ENCODE measurements at places on chromosomes 4 and X.

- peak; percentile 56 for DNase-seq
These were observed 11.6 kb upstream of the ASMTL start for GRCh38 chrX:1464041-1464970.

DNA sequence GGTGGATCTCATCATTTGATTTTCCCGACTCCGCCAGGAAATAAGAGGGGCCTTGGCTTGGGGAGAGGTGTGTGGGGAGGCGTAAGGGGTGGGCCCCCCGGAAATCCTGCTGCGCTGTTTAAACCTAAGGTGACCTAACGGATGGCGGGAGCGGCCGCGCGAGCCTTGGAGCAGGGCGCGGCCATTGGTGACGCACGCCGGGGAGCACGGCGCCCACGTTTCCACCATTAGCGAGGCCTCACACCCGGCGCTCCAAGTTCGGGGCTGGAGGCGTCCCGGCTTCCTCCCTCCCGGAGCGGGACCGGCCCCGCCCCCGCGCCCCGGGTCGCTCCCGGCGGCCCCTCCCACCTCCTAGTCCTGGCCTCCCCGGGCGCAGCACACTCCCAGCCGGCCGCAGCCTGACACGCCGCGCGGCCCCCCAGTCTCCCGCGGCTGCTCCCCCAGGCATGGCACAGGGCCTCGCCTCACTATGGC, at the start of gene SMS:
SMS (plus strand) TSS at position 354 of the 474 bp plus-strand sequence; CDS start at position 470, 116 bp downstream.
- DNase-seq = peak; percentile 46

- no peak for DNase-seq
These were observed 432.8 kb downstream of the ANKRD50 start for GRCh38 chr4:124279741-124280140.

DNA sequence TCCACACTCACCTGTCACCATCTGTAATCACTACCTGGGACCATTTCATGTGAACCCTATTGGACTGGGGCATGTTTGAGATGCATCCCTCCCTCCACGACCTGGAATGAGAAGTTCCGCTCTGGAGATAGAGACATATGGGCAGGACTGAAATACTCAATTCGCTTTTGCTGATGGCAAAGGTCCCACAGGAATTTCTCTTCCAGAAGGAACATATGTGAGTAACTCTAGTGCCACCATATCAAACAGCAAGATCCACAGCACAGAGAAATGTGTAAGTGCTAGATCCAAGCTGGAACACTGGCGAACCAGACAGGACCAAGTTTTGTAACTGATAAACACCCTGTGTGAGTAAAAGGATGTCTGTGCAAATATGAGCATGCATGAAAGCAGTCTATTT, 43.9 kb downstream of the SEL1L3 start:
- DNase-seq = no peak

GRCh38 chr4:39096847-39097246, 34.8 kb downstream of the KLHL5 start:
- no peak for DNase-seq

DNA sequence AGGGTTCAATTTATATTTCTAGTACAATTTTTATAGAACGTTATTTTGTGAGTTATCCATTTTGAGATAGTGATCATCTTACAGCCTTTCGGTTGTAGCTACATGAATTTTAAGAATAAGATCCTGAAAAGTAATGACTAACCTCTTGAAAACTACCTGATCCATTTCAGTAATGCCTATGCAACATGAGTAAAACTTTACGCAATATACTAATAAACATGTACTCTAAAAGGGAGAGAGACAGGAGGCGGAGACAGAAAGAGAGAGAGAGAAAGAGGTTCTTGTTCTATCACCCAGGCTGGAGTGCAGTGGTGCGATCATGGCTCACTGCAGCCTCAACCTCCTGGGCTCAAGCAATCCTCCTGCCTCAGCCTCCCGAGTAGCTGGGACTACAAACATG, 816.1 kb downstream of the CCSER1 start:
- DNase-seq = no peak

- DNase-seq = no peak
These were observed 1.3 kb downstream of the PRR32 start for GRCh38 chrX:126820700-126821420.

DNA sequence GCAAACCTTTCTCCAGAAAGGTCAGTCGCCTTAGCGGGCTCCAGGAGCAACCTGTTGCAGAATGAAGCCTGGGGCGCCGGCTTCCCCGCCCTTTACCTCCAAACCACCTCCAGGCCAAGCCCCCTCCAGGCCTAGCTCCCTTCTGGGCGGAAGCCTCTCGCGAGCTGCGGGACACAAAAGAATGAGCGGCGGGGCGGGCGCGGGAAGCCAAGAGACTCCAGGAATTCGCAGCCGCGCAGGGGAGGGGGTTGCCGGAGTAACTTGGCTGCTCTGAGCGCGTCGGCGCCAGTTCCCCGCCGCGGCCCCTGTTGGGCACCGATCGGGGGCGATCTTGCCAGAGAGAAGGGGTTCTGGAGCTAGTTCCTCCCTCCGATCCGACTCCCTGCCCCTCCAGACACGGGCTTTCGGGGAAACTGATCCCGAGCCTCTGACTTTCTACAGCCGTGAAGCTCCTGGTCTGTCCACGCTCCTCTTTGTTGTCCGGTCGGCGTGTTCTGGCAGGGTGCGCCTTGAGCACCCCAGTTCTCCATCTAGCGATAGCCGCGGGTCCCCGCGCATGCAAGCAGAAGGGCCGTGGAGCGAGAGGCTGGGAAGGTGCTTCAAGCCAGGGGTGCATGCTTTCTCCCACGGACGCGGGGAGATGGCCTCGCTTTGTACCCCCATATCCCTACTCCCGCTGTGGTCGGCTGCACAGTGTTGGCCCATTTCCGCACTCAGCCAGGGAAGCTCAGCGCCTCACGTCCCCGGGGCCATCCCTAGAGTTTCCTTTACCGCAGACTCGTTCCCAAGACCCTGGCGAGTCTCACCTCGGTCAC, 1.2 kb downstream of the PROM1 start:
- peak; percentile 23 for DNase-seq

DNA sequence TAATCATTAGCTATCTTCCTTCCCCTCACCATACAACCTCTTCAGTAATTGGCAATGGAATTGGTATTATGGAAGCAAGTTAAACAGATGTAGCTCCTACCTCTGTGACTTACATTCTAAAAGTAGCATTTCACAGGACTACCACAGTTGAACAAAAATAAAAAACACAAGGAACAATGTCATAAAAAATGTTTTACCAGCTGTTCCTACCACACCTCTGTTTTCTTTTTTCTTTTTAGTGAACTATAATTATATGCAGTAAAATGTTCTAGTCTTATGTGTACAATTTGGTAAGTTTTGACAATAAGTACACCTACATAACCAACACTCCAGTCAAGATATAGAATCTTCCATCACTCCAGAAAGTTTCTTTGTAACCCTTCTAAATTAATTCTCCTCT, 54.1 kb upstream of the GEMIN8 start:
- no peak for DNase-seq

DNA sequence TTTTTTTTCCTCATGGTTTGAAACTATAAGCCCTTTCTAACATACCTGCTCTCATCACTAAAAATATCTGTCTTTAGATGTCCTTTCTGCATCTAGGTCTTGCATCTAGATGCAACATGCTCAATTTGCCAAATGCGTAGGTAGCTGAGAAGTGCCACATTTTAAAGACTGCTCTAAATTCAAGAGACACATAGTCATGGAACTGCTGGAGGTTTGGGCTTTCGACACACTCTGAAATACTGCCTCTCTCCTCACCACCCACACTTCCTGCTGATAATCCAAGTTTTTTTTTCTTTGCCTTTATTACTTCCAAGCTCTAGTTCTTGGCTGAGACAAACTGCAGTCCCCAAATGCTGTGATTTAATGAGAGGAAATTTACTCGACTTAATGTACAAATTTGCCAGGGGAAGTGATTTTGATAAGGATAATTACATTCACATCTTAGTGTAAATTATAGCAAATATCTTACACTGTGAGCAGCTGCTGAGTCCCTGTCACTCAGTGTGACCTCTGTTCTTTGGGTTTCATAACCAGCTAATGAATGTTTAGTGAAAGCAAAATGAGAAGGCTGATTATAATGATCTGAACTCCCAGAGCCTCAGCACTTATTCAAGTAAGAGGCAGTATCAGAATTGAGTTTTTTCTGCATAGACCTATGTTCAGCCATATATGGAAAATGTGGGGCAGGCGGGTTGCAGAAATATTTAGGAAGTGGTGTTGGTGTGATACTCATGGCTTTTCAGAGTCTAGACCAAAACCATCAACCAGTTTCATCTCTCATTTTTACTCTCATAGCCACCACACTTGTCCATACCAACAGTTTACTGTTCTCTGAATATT, 31.3 kb downstream of the DRD5 start:
- peak; percentile 24 for DNase-seq

DNA sequence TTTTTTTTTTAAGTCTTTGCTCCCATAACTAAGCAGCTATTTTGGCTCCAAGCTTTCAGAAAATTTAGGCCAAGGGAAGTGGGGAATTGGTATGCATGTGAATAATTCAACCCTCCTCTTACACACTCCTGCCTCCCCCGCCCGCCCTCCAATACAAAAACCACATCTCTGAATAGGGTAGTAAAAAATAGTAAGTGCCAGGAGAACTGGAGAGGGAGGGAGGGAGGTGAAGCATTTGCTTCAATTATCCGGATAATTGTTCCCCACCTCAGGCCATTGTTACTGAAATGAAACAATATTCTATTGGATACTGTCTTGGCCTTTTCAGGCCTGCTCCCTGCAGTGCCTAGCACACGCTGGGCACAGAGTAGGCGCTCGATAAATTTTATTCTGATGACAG, 5.5 kb upstream of the GSX2 start:
- DNase-seq = no peak

GRCh38 chr4:44522761-44523445, 74.3 kb upstream of the KCTD8 start:
- no peak for DNase-seq

DNA sequence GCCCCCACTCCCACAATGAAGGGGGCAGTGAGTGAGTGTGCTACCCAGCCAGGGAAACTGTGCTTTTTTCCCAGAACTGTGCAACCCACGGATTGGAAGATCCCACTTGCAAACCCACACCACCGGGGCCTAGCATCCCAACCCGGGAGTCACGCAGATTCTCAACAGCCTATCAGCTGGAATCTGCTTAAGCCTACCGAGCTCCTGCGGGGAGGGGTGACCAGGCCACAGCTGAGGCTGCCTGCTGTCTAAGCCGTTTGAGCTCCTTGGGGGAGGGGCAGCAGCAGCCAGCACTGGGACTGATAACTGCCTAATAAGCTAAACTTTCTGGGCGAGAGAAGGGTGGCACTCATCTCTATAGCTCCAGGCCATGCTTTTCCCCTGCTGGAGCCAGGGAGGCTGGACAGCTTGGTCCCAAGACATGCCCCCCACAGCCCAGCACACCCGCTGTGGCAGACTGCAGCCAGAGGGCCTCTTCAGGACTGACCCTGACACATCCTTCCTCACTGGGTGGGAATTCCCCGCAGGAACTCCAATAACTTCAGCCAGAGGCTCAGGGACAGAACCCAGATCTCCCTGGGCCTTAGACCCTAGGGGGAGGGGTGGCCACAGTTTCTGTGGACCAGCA, 161.3 kb upstream of the MAGEB18 start:
- DNase-seq = no peak

DNA sequence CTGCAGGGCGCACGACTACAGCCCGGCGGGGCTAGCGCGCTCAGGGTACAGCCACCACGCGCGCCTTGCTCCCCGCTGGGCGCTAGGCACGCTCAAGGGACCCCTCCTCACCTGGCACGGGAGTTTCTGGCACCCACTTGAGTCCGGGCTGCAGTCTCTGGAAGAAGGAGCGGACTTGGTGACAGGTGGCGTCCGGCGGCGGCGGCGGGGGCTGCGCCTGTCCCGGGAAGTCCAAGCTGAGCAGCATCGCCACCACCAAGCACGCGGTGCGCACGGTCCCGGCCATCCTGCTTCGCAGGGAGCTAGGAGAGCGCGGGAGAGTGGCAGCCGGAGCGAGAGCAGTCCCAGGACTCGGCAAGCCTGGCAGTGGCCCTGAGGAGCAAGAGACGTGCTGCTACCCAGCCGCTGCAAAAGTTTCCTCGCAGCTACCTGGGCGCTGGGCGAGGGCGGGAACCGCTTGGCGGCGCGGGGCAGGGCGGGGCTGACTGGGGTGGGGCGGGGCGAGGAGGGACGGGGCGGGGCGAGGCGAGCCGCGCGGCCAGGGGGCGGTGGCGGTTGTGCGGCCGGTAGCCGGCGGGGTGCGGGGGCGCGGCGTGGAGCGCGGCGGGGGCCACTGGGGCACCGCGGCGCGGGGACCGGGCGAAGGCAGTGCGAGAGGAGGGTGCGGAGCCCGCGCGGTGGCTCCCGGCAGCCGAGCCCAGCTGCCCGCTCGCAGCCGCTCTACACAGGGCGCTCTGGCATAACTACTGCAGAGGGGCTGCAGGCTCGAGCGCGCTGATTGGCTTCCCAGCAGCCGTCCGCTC, at the start of gene GPC3:
GPC3 (minus strand) TSS at position 431 of the 803 bp plus-strand sequence.
- DNase-seq = peak; percentile 27

- DNase-seq = no peak
These were observed 459.8 kb upstream of the EPHA5 start for GRCh38 chr4:66130042-66130441.

DNA sequence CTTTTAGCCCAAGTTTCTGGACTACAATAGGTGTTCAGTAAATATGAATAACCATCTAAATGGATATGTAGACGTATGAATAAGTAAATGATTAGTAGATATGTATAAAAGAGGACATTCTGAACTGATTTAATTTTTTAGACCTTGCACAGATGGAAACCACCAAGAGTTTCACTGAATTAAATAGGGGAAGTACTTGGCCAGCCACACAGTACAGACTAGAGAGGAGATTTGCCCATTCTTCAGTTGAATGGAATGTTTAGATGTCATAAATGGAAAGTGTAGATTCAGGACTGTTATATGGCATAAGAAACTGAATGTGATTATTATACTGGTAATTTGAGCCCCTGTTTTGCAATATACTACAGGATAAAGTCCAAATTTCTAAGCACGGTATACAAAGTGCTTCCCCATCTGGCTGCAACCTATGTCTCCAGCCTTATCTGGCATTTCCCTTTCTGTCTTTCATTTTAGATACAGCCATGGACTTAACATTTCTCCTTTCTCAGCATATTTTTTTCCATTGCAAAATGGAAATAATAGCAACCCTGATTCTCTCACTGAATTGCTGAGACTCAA, 137.8 kb upstream of the HS3ST1 start:
- DNase-seq = no peak

GRCh38 chr4:1075809-1076699, 37.3 kb downstream of the RNF212 start:
- DNase-seq = no peak

- no peak for DNase-seq
These were observed 34.8 kb downstream of the ZFP42 start for GRCh38 chr4:188030401-188030800.
